ENCODE measurements at places on chromosomes 13 and 19.

GRCh38 chr19:39032063-39032918, at the start of gene FBXO27:
FBXO27 (minus strand) TSS chr19:39032549; CDS start chr19:39032227, 322 bp downstream.
- DNase-seq = peak; percentile 43

DNA sequence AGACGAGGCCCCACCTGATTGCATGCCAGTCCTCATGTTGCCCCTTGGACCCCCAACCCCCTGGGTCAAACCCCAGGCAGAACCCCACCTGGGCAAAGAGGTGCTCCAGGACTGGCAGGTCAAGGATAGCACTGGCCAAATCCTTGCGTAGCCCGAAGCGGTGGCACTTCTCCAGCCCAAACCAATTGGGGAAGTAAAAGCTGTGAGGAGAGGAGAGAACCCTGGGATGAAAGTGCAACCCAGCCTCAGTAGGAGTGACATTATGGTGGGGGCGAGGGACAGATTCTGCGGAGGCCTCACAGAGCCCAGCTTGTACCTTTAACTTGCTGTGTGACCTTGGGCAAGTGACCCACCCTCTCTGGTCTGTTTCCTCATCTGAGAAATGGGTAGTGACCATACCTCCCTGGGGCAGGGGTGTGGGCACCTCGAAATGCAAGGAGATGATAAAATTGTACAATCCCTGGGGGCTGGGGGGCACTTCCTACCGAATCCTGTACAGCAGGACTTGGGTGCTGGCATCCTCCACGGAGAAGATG, 4.4 kb downstream of the JAK3 start:
- no peak for DNase-seq

DNA sequence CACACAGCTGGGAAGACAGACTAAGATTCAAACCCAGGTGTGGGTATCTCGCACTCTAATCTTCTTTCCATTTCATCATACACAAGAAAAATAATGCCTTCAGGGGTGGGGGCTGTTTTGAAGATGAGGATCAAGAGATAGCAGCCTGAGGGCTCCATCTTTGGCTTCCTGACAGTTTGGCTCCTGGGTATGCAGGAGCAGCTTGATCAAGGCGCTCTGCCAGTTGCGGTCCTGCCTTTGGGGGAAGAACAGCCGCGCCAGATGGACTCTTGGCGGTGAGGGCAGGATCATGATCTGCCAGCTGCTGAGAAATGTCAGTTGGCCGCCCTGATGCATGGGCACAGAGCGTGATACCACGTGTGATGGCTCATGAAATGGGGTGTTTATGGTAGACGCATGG, 119.1 kb downstream of the IER2 start:
- no peak for DNase-seq

- no peak for DNase-seq
Measured at GRCh38 chr13:25529425-25529824, 157.7 kb downstream of the ATP8A2 start.

- DNase-seq = no peak
Measured at GRCh38 chr19:17468302-17469091, 1.8 kb upstream of the SLC27A1 start.

DNA sequence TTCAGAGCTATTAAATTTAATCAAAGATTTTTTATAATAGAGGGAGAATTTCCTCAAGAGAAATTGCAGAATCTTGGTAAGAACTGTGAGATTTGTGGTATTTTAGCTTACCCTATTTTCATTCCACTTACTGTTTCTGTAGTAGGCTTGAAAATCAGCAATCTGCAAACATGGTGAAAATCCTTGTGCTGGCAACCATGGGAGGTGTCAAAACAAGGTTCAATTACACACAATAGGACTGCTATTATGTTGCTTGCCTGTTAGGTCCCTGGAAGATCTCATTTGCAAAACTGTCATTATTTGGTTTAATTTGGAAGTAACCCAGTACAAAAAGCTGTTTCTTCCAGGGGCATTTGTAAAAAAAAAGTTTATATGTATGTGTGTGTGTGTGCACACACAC, 662.8 kb upstream of the SLITRK6 start:
- DNase-seq = no peak

DNA sequence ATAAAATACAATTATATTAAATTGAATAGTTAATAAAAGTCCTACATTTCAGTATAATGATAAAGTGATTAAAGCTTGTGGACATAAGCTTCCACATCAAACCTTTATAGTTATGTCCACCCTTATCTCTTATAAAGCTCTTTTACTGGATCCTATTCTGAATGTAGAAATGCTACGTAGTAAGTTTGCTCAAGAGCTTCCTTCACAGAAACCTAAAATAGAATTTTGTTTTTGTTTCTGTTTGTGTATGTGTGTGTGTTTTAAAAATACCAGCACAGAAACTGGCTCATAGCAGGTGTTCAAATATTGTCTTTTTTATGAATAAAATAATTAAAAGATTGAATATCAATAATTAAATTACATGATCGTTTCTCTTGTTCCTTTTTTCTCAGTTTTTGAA, 21.0 kb upstream of the UFM1 start:
- DNase-seq = no peak

DNA sequence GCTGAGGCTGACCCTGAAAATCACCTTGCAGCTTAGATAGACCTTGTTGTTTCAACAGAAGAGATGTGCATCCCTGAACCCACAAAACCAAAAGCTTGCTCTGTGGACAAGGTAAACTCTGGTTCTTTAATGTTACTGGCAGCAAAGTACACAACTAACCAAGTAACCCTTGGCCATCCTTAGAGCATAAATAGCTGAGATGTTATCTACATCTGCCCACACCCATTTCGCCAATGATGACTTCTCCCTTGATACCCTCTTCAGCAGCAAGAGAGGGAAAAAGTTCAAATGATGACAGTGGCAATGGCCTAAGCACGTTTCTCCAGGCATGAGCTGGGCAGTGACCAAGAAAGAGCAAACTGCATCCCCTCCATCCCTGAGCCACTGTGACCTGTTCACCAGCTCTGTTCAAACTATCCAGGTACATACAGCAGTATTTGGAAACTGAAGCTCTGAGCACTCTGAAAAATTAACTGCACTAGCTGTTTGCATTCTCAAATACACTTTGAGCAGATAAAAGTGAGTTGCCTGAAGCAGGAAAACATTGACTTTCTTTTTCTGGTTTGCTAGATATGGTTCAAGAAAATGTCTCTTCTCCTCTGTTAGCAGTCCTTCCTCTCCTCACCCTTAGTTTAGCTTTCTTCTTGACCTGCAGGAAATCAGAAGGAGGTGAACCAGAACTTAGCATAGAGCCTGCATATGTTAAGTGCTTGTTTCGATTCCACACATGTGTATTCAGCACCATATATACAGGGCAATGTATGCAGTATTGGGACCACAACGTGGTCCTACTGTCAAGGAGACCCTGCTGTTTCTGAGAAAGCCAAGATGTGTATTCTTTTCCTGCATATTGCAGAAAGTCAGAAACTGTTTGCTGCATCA, 231.7 kb downstream of the FOXO1 start:
- DNase-seq = no peak

DNA sequence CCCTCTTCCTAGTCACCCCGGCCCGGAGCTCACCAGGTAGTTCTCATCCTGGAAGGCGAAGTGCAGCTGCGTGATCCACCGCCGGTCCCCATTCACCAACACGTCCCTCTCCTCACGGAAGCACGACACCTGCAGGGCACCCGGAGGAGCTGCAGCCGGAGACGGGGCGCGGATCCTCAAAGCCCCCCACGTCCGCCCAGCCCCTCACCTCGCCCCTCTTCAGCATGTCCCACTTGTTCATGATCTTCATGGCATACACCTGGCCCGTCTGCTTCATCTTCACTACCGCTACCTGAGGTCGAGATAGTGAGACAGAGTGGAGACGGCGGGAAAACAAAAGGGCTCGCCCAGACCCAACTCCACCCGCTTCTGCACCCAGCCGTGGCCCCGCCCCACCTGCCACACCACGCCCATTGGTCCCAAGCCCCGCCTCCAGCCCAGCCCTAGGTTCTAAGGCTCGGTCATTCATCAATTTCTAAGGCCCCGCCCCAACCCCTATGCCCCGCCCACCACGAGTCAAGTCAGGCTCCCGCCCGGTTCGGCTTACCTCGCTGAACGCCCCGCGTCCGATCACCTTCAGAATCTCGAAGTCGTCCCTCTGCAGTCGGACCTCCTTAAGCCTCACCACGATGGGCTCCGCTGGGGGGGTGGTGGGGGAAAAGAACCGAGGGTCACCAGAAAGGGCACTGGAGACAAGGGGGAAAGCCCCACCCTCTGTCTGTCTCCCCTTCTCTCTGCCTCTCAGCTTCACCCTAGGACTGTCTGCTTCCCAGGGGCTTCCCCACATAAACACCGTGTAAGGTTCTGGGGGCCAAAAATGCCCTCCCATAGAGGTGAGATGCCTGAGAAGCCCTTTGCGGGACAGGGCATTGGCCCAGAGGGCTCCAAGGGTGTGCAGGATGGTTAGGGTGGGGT, 2.8 kb downstream of the DMPK start:
- DNase-seq = peak; percentile 95

DNA sequence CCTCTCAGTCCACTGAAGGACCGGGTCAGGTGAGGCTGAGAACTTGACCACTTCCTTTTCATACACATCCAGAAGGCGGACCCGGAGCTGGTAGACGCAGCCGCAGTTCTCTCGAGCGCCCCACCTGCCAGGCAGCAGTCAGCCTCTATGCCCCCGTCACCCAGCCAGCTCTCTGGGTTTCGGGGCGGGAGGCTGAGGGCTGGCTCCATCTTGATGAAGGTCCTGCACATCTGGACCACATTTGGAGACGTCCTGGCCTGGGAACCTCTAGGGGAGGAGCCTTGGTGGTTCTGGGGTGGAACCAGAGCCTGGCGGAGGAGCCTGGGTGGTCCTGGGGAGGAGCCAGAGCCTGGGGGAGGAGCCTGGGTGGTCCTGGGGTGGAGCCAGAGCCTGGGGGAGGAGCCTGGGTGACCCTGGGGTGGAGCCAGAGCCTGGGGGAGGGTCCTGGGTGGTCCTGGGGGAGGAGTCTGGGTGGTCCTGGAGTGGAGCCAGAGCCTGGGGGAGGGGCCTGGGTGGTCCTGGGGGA, 14.3 kb downstream of the MRPS12 start:
- no peak for DNase-seq

DNA sequence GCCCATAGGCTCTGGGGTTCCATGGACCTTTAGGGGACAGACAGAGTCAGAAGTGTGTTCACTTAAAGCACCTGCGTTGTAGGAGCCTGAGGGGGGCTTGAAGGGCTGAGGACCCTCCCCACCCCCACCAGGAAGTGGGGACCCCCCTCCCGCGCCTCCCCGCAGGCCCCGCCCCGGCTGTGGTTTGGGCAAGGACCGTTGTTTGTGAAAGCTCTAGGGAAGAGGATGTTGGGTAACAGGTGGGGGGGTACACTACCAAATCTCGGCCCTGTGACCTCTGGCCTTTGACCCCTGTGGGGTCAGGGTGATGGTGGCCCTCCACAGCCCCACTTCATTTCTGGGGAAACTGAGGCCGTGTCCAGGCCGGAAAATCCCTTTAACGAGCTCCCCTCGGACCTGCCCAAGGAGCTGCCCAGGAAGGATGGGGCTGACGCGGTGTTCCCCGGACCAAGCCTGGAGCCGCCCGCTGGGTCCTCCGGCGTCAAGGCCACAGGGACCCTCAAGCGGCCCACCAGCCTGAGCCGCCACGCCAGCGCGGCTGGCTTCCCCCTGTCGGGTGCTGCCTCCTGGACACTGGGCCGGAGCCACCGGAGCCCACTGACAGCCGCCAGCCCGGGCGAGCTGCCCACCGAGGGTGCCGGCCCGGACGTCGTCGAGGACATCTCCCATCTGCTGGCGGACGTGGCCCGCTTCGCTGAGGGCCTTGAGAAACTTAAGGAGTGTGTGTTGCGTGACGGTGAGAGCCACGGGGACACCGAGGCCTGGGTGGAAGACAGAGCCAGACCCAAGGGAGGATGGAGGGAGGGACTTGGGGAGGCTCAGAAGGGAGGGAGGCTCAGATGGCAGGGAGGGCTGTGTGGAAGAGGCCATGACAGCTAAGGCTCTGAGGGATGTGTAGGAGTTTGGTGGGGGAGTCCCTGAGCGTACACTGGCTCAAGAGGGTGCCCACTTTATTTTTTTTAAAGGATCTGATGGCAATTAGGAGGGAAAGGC, 1.3 kb downstream of the ARHGAP45 start:
- no peak for DNase-seq

GRCh38 chr19:15563931-15564330, 51.1 kb upstream of the CYP4F8 start:
- DNase-seq = no peak

DNA sequence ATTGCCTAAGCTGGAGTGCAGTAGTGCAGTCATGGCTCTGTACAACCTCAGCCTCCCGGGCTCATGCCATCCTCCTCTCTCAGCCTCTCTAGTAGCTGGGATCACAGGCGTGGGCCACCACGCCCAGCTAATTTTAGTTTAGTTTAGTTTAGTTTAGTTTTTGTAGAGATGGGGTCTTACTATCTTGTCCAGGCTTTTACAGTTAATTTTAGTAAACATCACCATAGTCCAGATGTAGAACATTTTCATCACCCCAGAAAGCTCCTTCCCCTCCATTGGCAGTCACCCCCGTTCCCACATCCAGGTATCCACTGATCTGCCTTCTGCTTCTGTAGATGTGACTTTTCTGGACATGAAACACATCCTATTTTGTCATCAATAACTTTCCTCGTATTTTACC, 41.1 kb downstream of the DNM2 start:
- no peak for DNase-seq

DNA sequence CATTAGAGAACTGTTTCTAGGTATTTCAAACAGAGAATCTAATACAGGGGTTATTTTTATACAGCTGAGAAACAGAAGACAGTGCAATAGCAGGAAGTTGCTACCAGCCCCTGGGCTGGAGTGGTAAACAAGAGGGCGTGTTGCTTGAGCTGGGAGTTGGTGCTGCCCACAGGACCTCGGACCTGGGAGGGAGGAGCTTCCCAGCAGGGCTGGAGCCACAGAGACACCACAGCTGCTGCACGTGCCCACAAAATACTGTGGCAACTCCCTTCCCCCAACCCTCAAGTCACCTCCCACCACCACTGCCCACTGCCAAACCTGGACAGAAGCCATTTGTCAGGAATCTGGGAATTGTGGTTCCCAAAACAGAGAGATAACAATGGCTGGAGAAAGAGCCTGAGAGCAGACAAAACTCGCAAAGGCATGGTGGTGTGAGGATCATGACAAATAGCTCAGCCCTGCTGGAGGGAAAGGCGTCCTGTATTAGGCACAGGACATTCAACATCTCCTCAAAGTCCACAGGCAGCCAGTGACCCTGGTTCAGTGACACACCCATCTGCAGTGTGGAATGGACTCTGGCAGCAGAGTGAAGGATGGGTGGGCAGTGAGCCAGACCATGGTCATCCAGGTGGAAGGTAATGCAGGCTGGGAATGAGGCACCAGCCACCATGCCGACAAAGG, 57.2 kb downstream of the SPATA13 start:
- DNase-seq = no peak

DNA sequence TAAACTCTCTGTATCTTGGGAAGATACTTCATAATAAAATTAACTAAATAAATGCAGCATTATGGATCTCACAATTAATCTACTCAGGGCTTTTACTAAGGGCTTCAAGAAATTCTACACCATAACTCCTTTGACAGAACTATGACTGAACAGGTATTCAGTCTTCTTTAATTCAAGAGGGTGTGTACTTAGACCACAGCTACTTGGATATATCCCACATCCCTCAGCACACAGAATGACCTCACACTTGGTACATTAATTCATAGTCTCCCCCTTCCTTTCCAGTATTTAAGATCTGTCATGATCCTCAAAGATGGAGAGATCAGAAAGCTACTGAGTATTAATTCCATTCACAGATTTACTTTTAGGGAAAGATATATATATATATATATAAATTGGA, 11.6 kb downstream of the DIAPH3 start:
- DNase-seq = no peak

GRCh38 chr19:13937479-13938300, 527 bp downstream of the PODNL1 start:
- DNase-seq = no peak

GRCh38 chr13:75181906-75182305, 300.1 kb downstream of the TBC1D4 start:
- DNase-seq = no peak

GRCh38 chr19:55208880-55209692, at the start of gene PTPRH:
PTPRH (minus strand) TSS chr19:55209501; CDS start chr19:55209433, 68 bp downstream.
- no peak for DNase-seq

Data from GM06990 (cell line).